ENCODE measurements at places on chromosomes 11 and 22. TPM values are rescaled to one million over a fixed set of nuclear protein-coding genes. Genes with fewer than 3 reads are reported as not detected.

DNA sequence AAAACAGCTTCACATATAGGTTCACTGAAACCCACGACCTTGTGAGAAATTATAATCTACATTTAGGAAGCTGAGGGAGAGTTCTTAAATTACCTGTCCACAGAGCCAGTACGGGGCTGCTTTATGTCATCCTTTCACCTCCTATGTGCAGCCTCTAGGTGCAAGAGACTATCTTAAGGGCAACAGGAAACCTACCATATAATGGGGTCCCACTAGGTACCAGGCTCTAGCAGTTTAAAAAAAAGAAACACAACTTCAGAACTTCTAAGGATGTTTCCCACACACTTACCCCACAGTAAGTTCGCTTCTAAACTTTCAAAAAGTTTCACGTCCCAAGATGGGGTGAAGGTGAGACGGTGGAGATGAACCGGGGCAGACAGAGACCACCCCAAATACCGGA lies 573 bp downstream of the STK33 start:
- DNase-seq, result no peak

- no peak for DNase-seq
Observed at GRCh38 chr22:24072361-24072760, 61.3 kb downstream of the CABIN1 start.

DNA sequence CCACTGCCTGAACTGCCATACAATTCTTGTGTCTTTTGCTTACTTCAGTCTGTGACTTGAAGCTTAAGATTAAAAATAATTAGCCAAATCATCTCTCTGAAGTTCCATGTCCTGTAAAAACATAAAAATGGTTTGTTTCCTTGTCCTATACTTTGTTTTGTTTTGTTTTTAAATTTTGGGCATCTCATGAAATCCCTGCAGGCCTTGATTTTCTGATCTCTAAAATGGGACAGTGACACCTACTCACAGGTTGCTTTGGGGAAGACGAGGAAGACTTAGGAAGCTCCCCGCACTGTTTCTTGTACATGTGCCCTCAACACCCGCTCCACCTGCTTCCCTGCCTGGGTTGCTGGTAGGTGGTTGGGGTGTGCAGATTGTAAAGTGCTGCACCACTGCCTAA lies 38.9 kb downstream of the TSPAN18 start:
- DNase-seq, result no peak

PHETA2 gene
- 14.0 TPM for polyA plus RNA-seq

GRCh38 chr11:21133244-21133643 lies 463.9 kb downstream of the NELL1 start:
- no peak for DNase-seq
